ENCODE measurements at places on chromosomes 1 and 21.

DNA sequence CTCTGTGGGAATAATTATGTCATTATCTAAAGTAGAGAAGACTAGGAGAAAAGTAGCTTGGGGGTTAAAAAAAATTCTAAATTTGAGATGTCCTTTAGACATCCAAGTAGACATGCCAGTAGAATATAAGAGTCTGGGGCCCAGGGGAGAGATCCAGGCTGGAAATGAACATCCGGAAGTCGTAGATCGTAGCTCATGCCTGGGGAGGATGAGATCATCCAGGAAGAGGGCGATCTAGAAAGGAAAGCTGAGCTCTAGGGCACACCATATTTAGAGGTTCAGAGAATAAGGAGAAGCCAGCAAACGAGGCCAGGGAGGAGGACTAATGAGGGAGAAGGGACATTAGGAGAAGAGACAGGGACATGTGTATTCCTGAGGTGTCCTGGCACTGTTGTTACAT is 12.2 kb downstream of the NGF start:
- no peak for DNase-seq

DNA sequence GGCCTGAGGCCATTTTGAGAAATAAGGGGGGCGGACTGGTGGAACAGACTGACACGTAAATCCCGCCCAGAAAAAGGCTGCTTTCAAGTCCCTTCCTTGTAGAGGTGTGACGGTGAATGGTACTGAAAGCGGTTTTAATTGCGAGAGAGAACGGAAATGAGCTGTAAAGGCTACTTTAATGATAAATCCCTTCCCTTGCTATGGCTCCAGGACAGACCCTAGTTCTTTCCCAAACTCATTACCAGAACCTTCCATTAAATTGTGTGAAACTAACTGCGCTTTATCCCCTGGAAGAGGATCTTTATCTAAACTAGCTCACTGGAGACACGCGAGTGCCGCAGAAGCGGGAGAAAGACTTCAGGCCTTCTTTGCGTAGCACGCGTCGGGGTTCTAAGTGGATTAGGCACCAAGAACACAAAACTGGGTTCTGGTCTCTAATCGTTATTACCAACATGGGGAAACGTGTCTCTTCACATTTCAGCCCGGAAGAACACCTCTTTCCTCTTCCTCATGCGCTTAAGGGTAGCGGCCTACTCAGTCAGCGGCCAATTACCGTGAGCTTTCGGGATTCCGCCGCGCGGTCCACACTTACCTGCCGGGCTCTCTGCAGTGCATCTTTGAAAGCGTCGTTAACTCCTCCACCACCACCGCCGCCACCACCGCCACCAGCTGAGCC is 441 bp downstream of the FUBP1 start:
- peak; percentile 96 for DNase-seq

DNA sequence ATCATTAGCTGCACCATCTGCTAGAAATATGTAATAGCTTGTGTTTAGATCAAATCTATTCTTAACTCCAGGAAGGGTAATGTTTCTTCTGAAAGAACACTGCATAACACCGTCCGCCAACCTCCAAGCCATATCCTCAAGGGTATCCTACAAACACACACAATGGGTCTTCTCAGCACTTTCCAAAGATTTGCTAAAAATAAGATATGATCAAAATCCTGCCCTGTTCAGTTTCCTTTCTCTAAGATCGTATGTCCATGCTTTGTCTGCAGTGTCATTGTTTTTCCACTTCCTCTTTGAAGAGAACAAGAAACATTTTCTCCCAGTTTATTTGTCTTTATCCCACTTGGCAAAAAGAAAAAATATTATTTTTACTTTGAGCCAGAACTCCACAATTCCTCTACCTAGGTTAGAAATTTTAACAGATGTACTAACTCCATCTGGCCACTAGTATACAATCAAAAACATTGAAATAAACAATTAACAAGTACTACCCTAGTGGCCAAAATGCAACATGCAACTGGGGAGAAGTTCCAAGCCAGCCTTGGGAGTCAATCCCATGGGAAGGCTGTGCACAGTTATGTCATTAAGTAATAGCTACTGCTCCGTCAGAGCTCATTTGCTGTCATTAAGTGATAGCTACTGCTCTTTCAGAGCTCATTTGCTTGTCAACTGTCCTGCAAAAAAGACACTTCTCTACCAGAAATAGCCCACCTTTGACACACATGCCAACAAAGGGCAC is 37.8 kb downstream of the FRRS1 start:
- DNase-seq = peak; percentile 76

DNA sequence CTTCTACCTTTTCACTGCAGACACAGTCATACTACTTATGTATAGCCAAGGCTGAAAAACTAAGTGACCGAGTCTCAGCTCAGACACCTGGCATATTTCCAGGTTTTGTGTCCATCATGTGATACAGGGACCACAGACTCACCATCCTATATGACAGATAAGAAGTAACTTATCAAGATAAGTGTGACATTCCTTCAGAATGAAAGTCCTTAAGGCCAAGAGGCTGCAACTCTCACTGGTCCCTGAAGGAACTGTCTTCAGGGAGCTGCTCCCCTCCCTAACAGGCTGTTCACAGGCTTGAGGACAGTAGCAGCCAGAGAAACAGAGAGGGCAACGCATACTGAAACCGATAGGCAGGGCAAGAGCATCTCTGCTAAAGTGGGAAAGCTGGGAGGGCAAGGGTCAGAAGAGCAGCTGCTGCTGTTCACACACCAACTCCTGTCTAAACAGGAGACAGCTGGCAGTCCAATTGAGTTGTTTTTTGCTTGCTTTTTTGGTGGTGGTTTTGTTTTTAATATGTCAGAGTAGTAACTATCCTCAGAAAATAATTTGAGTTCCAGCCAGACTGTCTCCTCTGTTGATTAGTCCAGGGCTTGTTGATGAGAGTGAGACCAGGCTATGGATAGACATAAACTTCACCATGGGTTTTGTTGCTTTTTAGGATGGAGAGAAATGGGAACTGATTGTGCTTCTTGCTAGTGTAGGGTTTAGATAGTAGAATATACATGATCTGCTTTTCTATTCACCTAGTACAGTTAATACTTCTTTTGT is 67.7 kb downstream of the MACF1 start:
- DNase-seq = no peak

DNA sequence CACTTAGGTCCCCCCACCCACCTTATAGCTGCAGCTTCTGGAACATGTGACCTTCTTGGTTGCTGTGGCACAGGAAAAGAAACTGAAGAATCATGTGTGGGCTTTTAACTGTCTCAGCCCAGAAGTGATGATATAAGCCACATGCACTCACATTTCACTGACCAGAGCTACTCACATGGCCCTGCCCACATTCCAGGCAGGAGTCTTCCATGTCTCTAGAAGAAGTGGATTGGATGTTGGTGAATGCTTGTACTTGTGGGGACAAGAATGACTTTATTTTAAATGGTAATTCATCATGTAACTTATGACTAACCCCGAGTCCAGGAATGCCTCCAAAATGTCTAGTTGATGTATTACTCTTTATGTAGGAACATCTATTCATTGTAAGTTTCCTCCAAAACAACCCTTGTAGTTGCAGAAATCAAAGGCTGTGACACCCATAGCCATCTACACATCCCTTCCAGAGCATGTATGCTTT is 15.8 kb upstream of the CAMK1G start:
- DNase-seq = peak; percentile 55

- peak; percentile 59 for DNase-seq
Observed at GRCh38 chr1:33634806-33635205, 162.4 kb downstream of the ZSCAN20 start.

DNA sequence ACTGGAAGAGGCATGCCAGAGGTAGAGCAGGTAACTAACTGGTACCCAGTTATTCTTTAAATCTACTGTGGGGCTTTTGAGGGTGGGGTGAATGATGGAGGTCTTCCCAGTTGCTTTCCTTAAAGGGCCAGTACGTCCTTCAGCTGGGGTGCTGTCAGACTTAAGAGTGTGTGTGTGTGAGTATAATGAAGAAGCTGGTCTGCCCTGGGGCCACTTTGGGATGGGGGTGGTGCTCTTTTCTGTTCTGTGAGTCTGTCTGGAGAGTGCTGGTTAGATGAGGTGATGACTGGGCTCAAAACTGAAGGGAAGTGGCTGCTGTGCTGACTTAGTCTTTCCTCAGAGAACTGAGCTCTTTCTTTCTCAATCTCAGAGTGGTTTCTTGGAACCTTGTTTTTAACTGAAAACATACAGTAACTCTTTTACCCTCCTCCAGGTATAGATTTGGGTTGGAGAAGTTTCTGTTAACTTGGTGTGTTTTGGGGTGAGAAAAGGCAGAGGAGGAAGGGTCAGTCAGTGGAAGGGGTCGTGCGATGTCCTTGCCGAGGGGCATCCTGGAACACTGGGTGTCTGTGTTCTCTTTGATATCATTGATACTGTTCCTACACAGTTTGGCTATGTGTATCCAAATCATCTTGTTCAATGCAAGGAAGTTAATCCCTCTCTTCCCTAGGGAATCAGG is 746 bp downstream of the MACF1 start:
- DNase-seq = peak; percentile 81

- no peak for DNase-seq
Observed at GRCh38 chr21:45282283-45283034, 5.2 kb downstream of the POFUT2 start.

GRCh38 chr1:79004916-79005315 is 1.6 kb downstream of the ADGRL4 start:
- no peak for DNase-seq

DNA sequence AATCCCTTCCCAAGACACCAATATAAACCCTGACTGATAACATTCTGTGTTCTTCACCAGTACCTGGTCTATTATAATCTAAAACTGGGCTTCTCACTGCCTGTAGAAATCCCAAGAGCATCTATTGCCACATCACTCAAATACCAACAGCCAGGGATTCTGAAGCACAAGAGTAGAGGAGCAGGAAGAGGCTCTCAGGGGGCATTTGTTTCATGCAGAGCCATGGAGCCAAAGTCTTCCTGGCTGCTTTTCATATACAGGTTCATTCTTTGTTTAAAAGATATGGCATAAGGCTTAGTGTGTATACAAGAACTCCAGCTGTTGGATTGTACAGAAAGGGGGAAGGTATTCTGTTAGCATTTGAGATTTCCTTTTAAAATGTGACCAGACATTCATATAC is 38.2 kb upstream of the USH2A start:
- no peak for DNase-seq

DNA sequence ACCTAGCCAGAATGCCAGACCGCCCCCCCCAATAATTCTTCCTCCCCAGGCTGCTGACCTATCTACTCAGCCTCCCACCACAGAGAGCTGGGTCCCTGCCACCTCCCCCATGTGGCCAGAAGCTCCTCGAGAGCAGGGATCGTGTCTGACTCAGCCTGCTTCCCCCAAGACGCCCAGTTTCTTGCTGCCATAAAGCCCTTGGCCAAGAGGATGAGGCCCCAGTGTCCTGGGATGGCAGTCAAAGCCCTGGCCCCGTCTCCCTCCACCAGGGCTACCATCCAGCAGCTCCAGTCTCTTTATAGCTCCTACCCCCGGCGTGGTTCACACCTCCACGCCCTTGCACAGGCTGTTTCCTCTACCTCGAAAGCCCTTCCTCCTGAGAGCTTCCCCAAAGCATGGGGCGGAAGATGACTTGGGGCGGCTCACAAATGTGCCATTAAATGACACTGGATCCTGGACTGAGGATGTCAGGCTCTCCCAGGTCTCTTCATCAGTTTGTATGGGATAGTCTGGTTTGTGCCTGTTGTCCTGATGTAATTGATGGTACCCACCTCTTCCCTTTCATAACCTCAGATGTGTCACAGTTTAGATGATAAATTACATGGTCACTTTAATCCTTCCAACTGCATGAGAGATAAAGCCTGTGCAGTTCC is 13.2 kb downstream of the ADGRB2 start:
- no peak for DNase-seq

- no peak for DNase-seq
Observed at GRCh38 chr1:215730600-215730999, 163.5 kb downstream of the KCTD3 start.

DNA sequence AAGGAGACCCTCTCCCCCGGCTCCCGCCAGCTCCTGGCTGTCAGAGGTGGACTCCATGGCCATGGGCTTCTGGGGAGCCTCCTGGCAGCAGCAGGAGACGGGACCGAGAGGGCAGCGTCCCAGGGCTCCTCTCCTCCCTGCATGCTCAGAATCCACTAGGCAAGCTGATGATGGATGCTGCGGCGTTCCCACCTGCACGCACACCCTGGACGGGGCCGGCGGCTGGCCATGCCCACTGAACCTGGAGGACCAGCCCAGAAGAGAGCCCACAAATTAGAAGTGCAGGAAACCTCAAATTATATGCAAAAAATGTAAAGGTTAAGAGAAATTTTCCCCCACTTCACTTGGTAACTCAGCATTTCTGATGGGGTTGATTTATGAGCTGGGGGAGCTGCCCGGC is 77.3 kb upstream of the ARHGEF16 start:
- no peak for DNase-seq

- peak; percentile 69 for DNase-seq
Observed at GRCh38 chr1:163410073-163410999, 88.6 kb downstream of the NUF2 start.

- no peak for DNase-seq
Observed at GRCh38 chr21:23021481-23021880, 2023.3 kb downstream of the NCAM2 start.

DNA sequence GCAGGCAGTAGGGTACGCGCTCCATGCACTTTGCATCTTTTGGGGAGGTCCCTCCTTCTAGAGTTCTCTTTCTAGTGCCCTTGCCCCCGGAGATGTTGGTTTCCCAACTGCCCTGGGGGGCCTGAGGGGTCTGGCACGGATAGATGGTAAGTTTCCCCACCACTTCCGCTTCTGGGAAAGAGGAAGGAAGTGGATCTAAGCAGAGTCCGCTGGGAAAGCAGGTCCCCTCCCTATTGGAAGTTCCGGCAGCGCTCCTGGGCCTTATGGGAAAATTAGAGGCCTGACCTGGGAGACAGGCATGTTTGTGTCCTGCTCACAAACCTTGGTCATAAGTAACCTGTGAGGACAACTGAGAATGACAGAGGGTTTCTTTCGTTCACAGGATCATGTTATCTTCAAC is 274.4 kb downstream of the RPS6KC1 start:
- no peak for DNase-seq

DNA sequence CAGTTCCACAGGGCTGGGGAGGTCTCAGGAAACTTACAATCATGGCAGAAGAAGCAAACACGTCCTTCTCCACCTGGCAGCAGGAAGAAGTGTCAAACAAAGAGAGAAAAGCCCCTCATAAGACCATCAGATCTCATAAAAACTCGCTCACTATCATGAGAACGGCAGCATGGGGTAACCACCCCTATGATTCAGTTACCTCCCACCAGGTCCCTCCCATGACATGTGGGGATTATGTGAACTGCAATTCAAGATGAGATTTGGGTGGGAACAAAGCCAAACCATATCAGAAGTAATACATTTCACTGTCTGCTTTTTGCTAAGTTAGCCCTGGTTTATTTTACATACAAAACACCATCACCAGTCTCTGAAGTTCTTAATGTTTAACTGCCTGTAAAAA is 68.5 kb downstream of the RBM11 start:
- DNase-seq = no peak

GRCh38 chr1:49356594-49356993 is 579.9 kb upstream of the BEND5 start:
- DNase-seq = no peak
